ENCODE measurements at places on chromosomes 4 and X. TPM values are rescaled to one million over a fixed set of nuclear protein-coding genes. Genes with fewer than 3 reads are reported as not detected.
A peak's percentile ranks its signal among the peaks of the same experiment; 100 is the strongest.

DNA sequence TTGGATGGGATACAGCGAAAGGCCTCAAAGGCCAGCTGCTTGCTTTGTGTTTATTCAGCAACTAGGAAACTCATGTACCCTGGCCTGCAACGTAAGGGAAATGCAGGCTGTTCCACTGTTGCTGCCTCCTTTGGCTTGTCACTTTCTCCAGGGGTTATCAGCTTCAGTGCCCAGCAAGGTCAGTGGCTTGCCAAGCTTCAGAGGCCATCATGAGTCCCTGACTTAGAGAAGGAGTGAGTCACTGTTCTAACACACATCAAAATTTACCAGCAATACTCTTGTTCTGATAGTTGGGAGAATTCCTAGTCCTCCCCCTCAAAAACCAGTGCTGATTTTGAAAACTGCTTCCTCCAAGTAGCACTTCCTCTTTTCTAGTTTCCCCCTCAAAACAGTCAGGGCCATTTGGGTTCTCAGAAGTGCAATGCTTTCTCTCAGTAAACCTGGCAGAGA, 250.8 kb downstream of the ARHGAP24 start:
- DNase-seq = peak; percentile 26
- peak overlapping the region; percentile 33 for H3K27ac ChIP-seq
- H3K4me3 ChIP-seq = no peak overlapping the region
- no peaks in the 10 kb centered on the region for H3K36me3 ChIP-seq
- no peaks in the 10 kb centered on the region for H3K27me3 ChIP-seq

GRCh38 chr4:156756118-156756517, 215.5 kb downstream of the PDGFC start:
- H3K4me3 ChIP-seq = no peak overlapping the region
- no peaks in the 10 kb centered on the region for H3K36me3 ChIP-seq
- H3K27ac ChIP-seq = no peak overlapping the region
- DNase-seq = no peak
- no peaks in the 10 kb centered on the region for H3K4me1 ChIP-seq

DNA sequence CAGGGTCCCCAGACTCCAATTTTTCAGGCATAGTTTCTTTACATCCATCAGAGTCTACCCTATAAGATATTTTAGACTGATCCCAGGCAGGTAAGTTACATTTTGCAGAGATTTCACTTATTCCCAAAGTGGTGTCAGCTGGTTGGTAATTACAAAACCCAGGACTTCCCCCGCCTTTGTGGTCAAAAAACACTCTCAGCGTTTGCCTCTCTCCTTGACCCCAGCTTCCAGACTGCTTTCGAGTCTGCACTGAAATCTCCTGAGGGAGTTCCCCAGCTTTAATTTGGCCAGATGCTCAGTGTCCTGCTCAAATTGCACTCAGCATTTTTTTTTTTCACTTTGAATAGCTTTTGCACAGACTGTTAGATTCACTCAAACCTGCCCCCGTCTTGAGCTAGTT, 11.2 kb upstream of the AMOT start:
- no peaks in the 10 kb centered on the region for H3K36me3 ChIP-seq
- peaks cover 4% of the 10 kb centered on the region for H3K4me1 ChIP-seq
- DNase-seq = no peak
- H3K27ac ChIP-seq = no peak overlapping the region
- H3K27me3 ChIP-seq = no peaks in the 10 kb centered on the region

GRCh38 chr4:89572224-89572858, 264.6 kb downstream of the SNCA start:
- no peak overlapping the region for H3K4me3 ChIP-seq
- no peak for DNase-seq
- no peaks in the 10 kb centered on the region for H3K36me3 ChIP-seq
- H3K27ac ChIP-seq = no peak overlapping the region
- H3K27me3 ChIP-seq = no peaks in the 10 kb centered on the region

GRCh38 chr4:5724377-5724776, 13.4 kb downstream of the EVC start:
- H3K27ac ChIP-seq = no peak overlapping the region
- no peak overlapping the region for H3K4me3 ChIP-seq
- H3K4me1 ChIP-seq = no peaks in the 10 kb centered on the region
- H3K36me3 ChIP-seq = no peaks in the 10 kb centered on the region
- no peak for DNase-seq
- H3K27me3 ChIP-seq = no peaks in the 10 kb centered on the region

GRCh38 chr4:98626350-98626749, 32.1 kb downstream of the TSPAN5 start:
- no peaks in the 10 kb centered on the region for H3K4me1 ChIP-seq
- H3K27ac ChIP-seq = no peak overlapping the region
- no peak for DNase-seq
- H3K27me3 ChIP-seq = no peaks in the 10 kb centered on the region

- H3K27ac ChIP-seq = no peak overlapping the region
- H3K27me3 ChIP-seq = no peaks in the 10 kb centered on the region
- peaks cover 5% of the 10 kb centered on the region for H3K36me3 ChIP-seq
- no peak overlapping the region for H3K4me3 ChIP-seq
Measured at GRCh38 chrX:72280321-72280845, 3.3 kb upstream of the RPS4X start.

DNA sequence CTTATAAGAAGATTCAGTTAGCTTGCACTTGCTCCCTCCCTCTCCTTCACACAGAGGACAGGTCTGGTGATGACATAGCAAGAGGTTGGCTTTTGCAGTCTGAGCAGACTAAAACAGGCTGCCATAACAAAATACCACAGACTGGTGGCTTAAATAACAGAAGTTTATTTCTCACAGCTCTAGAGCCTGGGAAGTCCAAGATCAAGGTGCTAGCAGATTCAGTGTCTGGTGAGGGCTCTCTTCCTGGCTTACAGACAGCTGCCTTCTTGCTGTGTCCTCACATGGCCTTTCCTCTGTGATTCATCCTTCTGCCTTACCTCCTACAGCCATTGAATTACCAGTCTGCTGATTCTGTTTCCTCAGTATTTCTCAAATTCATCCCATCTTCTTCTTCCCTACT, 13.1 kb downstream of the RP2 start:
- no peaks in the 10 kb centered on the region for H3K36me3 ChIP-seq
- H3K27me3 ChIP-seq = no peaks in the 10 kb centered on the region
- no peak for DNase-seq

- H3K4me3 ChIP-seq = no peak overlapping the region
- no peaks in the 10 kb centered on the region for H3K4me1 ChIP-seq
- no peaks in the 10 kb centered on the region for H3K27me3 ChIP-seq
Measured at GRCh38 chr4:146846882-146847281, 98.8 kb downstream of the TTC29 start.

GRCh38 chrX:19772096-19772821, 115.1 kb downstream of the SH3KBP1 start:
- H3K4me1 ChIP-seq = peaks cover 3% of the 10 kb centered on the region
- no peaks in the 10 kb centered on the region for H3K27me3 ChIP-seq
- no peak overlapping the region for H3K4me3 ChIP-seq
- peak overlapping the region; percentile 66 for H3K27ac ChIP-seq

GRCh38 chrX:103538728-103539127, 19.4 kb upstream of the RAB40A start:
- H3K36me3 ChIP-seq = no peaks in the 10 kb centered on the region
- no peaks in the 10 kb centered on the region for H3K27me3 ChIP-seq
- no peak overlapping the region for H3K27ac ChIP-seq
- no peaks in the 10 kb centered on the region for H3K4me1 ChIP-seq
- H3K4me3 ChIP-seq = no peak overlapping the region

DNA sequence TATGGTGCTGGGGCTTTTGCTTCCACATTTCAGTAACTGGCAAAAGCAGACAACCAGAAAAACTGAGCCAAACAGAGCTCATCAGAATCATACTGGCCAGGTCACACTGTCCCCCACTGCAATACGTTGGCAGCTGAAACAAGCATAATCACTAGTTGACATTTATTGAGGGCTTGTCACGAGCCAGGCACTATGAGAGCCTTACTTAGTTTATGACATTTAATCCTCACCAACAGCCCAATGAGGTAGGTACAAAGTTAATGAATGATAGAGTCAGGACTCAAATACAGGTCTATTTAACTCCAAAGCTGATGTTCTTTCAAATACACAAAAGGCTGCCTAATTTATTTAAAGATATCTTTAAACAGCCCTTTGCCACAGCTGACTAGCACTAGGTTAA, 174.0 kb upstream of the MBNL3 start:
- no peak overlapping the region for H3K27ac ChIP-seq
- H3K36me3 ChIP-seq = no peaks in the 10 kb centered on the region
- no peaks in the 10 kb centered on the region for H3K27me3 ChIP-seq
- no peak for DNase-seq

DNA sequence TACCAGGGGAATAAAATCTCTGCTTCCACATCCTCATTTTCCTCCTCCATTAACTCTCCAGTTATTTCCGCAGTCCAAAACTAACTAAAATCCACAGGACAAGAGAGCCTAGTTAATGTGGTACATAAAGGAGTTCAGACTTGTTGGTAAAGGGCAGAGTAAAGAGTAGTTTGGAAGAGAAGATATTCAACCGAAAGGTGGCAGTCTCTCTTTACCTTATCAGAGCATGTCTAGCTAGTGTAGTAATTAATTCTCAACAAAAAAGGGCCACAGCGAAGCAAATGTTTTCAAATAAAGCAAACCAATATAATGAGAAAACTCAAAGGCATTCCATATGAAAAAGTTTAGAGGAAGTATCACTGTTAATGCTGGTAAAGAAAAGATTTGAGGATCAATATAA, 286.5 kb downstream of the GLUD2 start:
- no peaks in the 10 kb centered on the region for H3K36me3 ChIP-seq
- no peak overlapping the region for H3K27ac ChIP-seq

- no peak overlapping the region for H3K27ac ChIP-seq
- H3K36me3 ChIP-seq = no peaks in the 10 kb centered on the region
- DNase-seq = no peak
- H3K27me3 ChIP-seq = no peaks in the 10 kb centered on the region
- H3K4me3 ChIP-seq = no peak overlapping the region
Measured at GRCh38 chrX:131264053-131264452, 25.1 kb downstream of the IGSF1 start.

DNA sequence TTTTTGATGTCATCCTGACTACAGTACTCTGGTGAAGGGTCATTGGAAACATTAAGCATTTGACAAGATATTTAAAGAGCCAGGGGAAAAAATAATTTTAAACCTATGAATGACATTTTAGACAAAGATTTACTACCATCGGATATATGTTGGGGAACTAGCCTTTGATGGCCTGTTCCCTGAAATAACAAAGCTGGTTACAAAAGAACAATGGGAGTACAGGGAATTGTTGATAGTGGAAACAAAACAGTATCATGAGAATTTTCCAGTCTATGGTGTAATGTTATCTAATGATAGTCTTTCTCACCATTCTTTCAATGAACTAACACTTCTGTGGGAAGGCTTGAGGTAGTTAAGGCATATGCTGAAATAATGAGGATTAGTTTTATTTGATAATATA, 125.9 kb upstream of the KLHL4 start:
- no peaks in the 10 kb centered on the region for H3K27me3 ChIP-seq
- DNase-seq = no peak
- H3K4me3 ChIP-seq = no peak overlapping the region

DNA sequence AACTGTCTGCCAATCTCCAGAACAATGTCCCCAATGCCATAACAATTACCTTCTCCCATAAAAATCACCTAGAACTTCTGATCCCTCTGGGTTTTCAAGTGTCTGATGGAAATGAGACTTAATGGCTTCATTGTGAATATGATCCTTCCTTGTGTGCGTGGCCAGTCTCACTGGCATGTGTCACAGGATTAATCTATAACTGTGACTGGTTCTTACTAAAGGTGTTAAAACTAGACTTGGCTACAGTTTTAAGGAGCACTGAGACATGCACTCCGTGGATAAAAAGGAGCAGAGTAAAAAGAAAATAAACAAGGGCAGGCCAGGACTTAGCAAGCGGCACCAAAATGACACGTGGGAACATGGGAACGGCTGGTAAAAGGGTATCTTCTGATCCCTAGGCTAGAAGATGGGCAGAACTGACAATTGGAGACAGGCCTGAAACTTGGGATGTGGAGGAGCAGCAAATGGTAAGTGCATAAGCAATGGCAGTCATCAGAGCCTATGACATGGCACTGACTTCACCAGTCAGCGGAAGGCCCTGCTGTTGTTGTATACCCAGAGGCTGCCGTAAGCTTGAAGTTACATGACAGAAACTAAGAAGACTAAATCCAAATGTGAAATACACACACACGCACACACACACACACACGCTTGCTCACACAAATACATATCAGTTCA, 256.6 kb upstream of the NOCT start:
- H3K36me3 ChIP-seq = no peaks in the 10 kb centered on the region
- DNase-seq = no peak
- no peaks in the 10 kb centered on the region for H3K27me3 ChIP-seq
- H3K4me1 ChIP-seq = no peaks in the 10 kb centered on the region

GRCh38 chr4:183438458-183439113, 5.8 kb upstream of the CDKN2AIP start:
- H3K27ac ChIP-seq = no peak overlapping the region
- DNase-seq = no peak
- H3K4me1 ChIP-seq = peaks cover 13% of the 10 kb centered on the region
- H3K27me3 ChIP-seq = no peaks in the 10 kb centered on the region
- no peaks in the 10 kb centered on the region for H3K36me3 ChIP-seq

DNA sequence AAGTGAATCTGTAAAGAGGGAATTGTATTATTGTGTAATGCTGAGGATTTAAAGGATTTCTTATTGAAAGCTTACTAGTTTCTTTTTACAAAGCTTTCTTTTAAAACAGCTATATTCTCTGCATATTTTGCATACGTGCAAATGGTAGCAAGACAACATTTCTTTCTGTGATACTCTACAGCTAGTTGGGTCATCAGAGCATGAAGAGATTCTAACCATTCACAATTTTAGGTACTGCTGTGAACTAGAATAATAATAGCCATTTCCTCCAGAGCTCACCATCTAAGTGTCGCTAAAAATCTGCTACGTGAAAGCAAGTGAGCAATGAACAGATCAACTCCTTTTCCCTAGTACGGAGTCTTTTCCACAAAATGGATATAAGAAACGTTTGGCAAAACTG, 37.3 kb downstream of the ARHGAP6 start:
- no peak overlapping the region for H3K4me3 ChIP-seq
- no peaks in the 10 kb centered on the region for H3K27me3 ChIP-seq
- no peak overlapping the region for H3K27ac ChIP-seq
- H3K4me1 ChIP-seq = no peaks in the 10 kb centered on the region

DNA sequence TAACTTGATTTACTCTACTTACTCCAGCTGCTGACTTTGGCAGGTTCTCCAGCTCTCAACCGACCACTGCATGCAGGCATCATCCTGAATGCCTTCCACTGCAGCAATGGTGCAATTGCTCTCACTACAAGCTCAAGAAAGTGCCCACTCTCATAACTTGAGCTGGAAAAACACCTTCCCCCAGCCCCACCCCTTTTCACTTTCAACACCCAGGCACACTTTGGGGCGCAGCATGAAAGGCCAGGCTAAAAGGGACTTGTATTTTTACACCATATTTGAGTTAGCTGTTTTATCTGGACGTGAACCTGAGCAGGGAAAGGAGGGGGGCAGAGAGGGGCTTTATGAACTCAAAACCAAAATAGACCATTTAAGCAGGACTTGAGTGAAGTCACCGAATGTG, 274.5 kb downstream of the RAB28 start:
- no peak overlapping the region for H3K27ac ChIP-seq
- no peak overlapping the region for H3K4me3 ChIP-seq
- H3K4me1 ChIP-seq = no peaks in the 10 kb centered on the region
- no peaks in the 10 kb centered on the region for H3K27me3 ChIP-seq
- DNase-seq = no peak

Gene KCTD8
- total RNA-seq = 1.9 TPM

Gene SPANXA1
- not detected for total RNA-seq

Gene RHOXF2B
- not detected for total RNA-seq

Gene BGN
- total RNA-seq = 4.8 TPM

Gene PWWP3B
- total RNA-seq = 3.2 TPM

Gene MAGEC3
- total RNA-seq = not detected

Gene LNX1
- total RNA-seq = 12.3 TPM

Gene RTL9
- not detected for total RNA-seq

Gene SUPT20HL2
- not detected for total RNA-seq

Gene AKAP4
- total RNA-seq = not detected
